ENCODE measurements at places on chromosomes 6 and 20. TPM values are rescaled to one million over a fixed set of nuclear protein-coding genes. Genes with fewer than 3 reads are reported as not detected.

DNA sequence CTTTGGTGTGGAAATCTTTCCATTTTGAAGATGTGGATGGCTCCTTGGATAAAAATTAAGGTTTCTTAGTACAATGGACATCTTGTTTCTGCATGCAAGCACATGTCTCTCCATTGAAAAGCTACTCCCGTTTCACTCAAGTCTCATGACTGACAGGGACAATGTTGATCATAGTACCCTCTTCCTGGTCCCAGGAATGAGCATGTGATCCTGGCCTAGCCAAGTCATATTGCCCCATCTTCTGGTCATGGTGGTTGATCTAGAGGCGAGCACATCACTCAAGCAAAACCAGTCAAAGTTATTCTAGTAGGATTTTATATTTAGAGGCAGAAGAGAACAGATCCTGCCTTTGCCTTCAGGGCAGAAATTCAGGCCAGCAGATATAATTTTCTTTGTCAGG is 12.2 kb upstream of the CBLN4 start:
- DNase-seq, result no peak

- no peak for DNase-seq
These were observed 64.4 kb upstream of the FUCA2 start for GRCh38 chr6:143575901-143576426.

DNA sequence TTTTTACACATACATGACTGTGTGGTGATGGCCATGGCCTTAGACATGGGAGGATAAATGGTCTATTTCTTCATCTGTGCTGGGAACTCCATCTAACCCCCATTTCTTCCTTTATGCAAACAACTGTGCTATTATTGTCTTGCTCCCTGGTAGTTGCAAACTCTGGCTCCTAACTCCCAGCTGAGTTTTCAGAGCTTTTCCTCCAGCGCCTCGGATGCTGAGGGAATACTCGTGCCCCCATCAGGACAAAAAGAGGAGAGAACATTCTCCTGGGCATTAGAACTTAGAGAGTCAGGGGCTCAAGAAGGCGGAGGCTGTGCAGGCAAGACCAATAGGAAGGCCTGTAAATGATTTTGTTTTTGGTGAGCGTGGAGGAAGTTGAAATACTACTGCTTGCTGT is 2.1 kb downstream of the DAAM2 start:
- DNase-seq, result no peak

DNA sequence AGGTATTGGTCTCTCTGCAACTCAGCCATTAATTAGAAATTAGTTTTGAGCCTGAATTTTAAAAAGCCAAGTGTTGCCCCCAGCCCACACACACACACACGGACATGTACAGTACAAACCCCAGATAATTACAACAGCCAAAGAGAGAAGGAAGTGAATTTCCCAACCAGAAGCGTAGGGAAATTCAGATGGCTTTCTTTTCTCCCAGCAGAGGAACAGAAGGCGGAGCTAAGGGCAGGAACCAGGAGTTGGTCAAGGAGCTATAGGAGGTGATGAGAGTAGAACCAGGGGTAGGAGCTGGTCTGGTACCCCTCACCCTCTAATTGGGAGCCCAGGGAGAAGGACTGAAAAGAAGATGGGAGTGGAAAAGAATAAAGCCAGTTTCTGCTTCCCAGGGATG is 3.9 kb upstream of the ZBTB9 start:
- no peak for DNase-seq

The FAM83C gene
- not detected for total RNA-seq

- DNase-seq, result no peak
These were observed 237.5 kb upstream of the IRAK1BP1 start for GRCh38 chr6:78629836-78630235.

- no peak for DNase-seq
These were observed 33.8 kb upstream of the RNF8 start for GRCh38 chr6:37319856-37320480.

The FAM217A gene
- total RNA-seq, result not detected

DNA sequence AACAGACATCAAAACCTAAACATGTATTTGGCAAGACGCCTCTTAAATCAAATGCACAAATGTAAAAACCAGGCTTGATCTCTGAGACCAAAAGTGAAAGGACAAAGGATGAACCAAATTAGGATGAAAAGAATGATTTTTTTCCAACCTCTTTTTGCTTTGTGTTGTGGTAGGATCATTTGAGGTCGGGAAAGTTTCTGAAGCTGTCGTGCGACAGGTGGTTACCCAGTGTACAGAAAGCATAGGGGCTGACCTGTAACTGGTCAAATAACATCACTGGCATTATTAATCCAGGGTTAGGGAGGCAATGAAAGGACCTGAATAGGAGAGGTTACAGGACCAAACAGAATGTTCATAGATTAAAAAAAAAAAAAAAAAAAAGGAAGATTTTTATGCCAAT is 18.1 kb upstream of the NOL7 start:
- no peak for DNase-seq

DNA sequence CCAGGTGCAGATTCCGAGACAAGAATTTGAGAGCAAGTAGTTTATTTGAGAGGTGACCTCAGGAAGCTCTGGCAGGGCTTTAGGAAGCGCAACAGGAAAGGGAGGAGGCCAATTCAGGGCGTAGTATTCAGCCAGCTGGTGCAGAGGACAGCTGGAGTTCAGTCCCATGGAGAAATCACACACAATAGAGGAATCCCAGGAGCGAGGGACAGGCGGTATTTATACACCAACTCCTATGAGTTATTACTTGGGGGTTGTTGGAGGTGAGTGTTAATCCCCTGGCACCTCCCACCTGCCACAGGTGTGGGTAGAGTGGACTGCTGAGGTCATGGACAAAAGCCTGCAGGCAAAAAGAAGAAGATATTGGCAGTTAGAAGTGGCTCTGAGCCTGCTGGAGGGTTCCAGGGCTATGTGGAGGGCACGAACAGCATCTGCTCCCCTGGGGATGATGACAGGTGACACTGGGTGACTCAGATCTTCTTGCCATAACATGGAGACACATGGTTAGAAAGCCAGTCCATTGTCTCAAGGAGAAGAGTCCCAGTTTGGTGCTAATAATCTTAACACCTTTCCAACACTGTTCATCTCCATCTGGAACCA is 13.9 kb upstream of the SULF2 start:
- DNase-seq, result no peak

DNA sequence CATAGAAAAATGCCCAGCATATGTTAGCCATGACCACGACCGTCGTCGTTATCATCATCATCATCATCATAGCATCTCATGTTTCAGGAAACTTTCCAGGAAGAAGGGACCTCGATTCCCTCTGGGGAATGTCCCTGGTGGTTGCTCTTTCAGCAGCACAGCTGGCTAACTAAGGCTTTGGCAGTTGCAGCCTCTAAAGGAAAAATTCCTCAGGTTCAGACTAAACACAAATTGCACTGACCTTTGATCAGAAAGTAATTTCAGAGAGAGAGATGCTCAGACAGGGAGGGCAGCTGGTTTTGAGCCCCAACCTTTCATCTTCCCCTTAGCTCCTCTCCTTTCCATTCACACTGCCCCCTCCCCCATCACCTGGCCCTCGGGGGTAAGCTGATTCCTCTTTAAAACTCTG is 5.6 kb upstream of the CFB start:
- DNase-seq, result no peak

- no peak for DNase-seq
These were observed 153.6 kb upstream of the SIM1 start for GRCh38 chr6:100618351-100618671.

DNA sequence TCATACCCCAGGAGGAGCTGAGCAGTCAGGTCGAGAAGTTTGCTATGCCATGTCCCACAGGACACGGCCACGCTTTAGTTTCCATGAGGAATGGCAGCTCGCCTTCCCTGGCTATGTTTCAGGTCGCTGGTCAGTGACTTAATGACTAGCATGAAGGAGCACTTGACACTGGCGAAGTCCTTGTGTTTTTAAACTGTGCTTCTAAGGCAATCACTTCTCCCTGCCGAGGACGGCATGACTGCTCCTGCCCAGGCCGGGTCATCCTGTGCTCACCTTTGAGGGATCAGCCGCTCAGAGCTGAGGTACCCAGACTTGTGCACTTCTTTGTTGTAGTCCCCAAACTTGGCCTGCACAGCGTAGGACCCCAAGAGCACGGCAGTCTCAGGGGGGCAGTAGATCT is 34.1 kb downstream of the EZR start:
- peak; percentile 48 for DNase-seq

- no peak for DNase-seq
These were observed 80.4 kb downstream of the ARID1B start for GRCh38 chr6:156857573-156857972.

GRCh38 chr6:36809941-36810803 is 29.1 kb downstream of the CPNE5 start:
- DNase-seq, result no peak

DNA sequence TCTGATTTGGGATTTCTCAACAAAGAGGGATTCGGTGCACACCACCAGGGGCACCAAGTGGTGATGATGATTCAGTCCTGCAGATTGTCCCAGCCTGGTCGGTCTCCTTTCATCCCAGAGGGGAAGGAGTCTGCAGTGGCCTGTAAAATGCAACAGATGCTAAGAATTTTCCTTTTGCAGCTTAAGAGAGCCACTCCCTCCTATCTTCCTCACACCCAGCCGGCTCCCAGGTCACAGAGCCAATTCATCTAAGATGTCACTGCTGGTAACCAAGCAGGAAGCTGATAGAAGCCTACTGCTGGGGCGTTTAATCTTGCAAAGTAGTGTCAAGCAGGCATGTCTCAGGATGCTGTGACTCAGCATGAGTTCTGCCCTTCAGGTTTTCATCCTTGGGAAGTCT is 203.8 kb upstream of the LRFN2 start:
- no peak for DNase-seq

GRCh38 chr6:107509506-107509905 is 19.6 kb downstream of the SOBP start:
- no peak for DNase-seq

- DNase-seq, result peak; percentile 59
These were observed 6.6 kb downstream of the HTR1B start for GRCh38 chr6:77456531-77457248.

DNA sequence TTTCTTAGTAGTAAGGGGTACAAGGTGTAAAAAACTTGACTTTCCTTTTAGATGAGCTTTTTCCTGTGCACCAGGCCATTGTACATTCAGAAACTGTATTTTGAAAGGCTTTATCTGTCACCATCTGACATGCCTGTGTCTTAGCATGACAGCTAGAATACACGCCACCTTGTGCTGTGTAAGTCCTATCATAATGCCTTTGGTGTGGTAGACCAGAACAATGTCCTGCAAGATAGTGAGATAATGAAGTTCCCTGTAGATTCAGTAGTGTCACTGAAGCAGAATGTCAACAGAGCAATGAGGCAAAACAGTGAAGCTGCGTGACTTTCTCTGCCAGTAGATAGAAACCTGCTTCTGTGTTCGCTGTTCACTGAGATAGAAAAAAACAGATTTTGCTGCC is 105.8 kb downstream of the JAG1 start:
- no peak for DNase-seq

The RSPH9 gene
- total RNA-seq, result not detected

GRCh38 chr20:37980876-37981275 is 52.4 kb downstream of the TTI1 start:
- DNase-seq, result no peak

DNA sequence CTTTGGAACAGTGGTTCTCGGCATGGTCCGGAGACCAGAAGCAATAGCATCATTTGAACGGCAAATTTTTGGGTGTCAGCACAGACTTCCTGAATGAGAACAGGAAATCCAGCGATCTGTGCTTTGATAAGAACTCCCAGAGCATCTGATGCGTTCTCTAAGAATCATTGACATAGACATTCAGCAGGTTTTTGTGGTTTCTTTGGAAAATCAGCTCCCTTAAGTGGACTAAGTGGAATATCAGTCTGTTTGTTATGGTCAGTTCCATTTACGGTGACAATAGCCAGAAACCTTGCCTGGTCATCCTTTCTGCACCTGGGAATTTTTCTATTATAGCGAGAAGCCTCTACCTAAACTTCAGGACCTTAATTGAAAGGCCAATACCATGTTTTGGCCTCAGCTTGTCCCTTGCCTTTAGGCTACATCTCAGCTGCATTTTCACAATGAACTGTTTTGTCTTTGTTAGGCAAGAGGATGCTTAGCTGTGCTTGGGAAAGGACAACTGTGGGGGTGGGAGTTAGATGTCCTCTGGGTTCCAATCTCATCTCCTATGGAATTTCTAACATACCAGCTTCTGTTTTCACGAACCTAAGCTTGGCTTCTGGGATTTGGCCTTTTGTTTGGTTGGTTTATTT is 299.7 kb downstream of the CDKAL1 start:
- no peak for DNase-seq

The KIF13A gene
- 12.5 TPM for total RNA-seq

GRCh38 chr20:37346236-37346534 is 245 bp downstream of the SRC start:
- no peak for DNase-seq

The RIPPLY2 gene
- not detected for total RNA-seq

DNA sequence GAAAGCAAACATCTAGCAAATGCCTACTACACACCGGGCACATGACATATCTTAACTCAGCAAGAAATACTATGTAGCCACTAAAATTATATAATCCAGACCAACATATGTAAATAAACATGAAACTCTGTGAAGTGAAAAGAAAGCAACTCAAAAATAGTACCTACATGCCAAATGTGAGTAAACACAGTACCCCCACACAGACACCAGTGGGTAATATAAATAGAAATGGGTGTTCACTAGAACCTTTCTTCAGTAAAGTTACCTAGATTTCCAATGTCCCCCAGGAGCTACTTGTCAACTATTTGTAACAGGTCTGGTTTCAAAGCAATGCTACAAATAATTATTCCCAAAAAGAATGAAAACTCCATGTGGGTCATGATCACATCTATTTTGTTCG is 25.5 kb downstream of the TRERF1 start:
- DNase-seq, result no peak

GRCh38 chr20:31945785-31946184 is 6.1 kb downstream of the PDRG1 start:
- no peak for DNase-seq

GRCh38 chr6:20334334-20334733 is 67.3 kb upstream of the E2F3 start:
- DNase-seq, result no peak

DNA sequence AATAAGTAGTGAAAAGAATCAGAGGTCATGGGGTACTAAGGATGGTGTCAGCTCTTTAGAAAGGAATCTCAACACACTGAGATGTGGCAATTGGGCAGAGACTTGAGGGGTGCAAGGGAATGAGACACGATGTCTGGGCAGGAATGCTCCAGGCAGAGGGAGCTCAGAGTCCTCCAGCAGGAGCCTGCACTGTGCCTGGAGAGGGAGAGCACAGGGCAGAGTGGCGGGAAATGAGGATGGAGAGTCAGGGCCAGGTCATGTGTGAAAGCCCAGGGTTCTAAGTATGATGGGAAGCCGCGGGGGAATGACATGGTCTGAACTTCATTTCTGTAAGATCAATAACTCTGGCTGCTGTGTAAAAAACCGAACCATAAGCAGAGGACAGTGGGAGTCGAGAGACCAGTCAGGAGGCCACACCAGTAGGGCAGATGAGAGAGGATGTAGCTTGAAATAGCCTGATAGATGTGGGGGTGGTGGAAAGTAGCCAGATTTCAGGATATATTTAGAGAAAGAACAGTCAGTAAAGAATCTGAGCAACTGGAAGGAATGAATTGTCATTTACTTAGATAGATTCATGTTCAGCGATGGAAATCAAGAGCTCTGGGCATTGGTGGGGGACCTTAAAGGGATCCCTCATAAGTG is 133.4 kb upstream of the DTNBP1 start:
- DNase-seq, result no peak

Data from epithelial cell of proximal tubule (primary cell).